NCI-H526 (cell line): ENCODE measurements at places on chromosomes 7 and 10.

DNA sequence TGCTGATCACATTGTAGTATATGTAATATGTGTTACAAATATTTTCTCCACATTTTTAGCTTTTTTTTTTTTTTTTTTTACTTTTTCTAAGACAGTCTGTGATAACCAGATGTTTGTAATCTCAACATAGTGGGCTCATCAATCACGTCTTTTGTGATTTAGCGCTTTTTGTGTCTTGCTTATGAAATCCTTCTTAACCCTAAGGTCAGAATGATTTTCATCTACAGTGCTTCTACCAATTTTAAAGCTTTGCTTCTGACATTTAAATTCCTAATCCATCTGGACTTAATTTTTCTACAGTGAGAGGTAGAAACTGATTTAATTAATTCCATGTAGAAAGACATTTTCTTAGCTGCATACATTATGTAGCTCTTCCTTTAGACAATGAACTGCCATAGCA is 626.4 kb downstream of the TNS3 start:
- no peak for DNase-seq

DNA sequence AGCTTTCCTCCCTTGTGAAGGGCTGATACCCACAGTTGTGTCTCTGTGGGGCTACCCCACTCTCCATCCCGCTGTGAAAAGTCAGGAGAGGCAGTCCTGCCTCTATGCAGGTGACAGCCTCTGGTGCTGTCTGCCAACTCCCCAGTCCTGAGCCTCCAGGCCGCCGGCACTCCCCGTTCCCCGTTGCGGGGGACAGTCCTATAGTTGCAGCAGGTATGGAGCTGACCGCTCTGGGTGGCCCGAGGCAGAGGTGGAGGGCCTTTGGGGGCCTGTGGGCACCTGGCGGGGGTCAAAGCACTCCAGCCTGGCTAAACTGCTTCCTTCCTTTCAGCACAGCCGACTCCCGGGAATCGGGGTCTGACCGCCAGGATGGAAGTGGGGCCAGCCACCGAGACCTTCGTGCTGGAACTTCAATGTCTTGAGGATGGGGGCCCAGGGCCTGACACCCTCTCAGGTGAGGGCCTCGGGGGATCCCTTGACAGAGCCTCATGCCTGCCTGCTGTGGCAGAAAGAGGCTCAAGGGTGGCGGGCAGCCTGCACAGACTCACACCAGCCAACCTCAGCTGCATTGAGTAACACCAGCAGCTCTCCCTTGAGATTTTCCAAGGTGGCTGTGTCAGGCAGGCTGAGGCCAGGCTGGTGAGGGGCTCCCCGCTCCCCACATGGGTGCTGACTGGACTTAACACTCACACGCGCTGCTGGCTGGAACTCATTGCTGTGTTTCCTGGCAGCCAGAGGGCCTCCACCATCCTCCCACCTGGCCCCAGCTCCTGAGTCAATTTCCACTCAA is 1.6 kb downstream of the ZNF853 start:
- DNase-seq = no peak

GRCh38 chr10:73225518-73225917 is 21.5 kb downstream of the DNAJC9 start:
- no peak for DNase-seq

DNA sequence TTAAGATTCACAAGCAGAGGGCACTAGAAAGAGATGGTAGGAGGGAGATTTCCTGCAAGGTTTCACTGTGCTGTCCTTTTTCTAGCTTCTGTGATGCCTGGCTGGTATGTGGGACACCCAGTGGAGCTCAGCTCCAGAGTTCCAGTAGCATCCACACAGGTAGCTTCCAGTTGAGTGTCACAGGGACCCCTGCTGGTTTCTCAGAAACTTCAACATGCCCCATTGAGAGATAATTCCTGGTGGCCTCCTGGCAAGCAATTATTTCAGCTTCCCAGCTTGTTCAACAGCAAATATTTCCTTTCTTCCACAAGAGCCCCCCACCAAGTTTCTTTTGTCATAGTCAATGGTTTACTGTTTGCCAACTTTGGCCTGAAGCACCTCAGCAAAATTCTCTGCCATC is 858.7 kb downstream of the REEP3 start:
- no peak for DNase-seq

DNA sequence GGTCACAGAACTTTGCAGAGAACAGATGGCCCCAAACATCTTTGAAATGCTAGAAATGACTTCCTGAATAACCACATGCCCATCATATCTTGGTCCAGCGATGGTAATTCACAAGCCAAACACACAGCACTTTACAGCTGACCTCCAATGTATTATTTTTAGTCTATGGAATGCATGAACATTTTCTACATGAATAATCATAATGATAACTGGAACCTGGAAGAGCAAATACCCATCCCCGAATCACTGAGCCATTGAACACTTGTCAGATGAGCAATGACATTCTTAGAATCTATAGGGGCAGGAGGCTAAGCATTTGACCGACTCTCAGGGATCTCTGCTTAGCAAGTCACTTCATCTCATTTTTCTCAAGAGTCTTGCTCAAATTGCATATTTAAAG is 167.3 kb downstream of the CREB5 start:
- no peak for DNase-seq
